Stimulated activated CD8-positive, alpha-beta memory T cell treated with anti-CD3 and anti-CD28 coated beads, Interleukin-15, amount 100 ng/mL, for 4 hours (primary cell): ENCODE measurements at places on chromosomes 16 and 17.
A peak's percentile ranks its signal among the peaks of the same experiment; 100 is the strongest.

GRCh38 chr16:66609139-66609510 lies 4.6 kb downstream of the CMTM3 start:
- DNase-seq = no peak

GRCh38 chr17:60128171-60128859 lies 21.5 kb upstream of the CA4 start:
- no peak for DNase-seq

DNA sequence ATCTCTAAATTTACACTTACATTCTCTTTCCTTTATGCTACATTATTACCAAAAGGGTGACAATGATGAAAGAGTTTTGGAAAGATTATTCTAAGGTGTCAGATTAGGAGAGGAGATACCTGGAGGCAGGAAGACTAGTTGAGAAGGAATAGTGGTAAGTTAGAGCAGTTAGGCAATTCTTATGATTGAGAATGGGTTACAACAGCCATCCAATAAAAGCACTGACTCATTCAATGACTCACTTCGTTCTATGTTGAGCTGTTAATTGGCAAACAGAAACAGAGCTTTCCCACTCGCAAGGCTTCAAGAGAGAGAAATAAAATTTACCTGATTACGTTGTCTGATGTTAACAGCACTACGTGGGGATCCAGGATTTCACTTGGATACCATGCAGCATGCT lies 5.8 kb downstream of the NUP88 start:
- DNase-seq = no peak

DNA sequence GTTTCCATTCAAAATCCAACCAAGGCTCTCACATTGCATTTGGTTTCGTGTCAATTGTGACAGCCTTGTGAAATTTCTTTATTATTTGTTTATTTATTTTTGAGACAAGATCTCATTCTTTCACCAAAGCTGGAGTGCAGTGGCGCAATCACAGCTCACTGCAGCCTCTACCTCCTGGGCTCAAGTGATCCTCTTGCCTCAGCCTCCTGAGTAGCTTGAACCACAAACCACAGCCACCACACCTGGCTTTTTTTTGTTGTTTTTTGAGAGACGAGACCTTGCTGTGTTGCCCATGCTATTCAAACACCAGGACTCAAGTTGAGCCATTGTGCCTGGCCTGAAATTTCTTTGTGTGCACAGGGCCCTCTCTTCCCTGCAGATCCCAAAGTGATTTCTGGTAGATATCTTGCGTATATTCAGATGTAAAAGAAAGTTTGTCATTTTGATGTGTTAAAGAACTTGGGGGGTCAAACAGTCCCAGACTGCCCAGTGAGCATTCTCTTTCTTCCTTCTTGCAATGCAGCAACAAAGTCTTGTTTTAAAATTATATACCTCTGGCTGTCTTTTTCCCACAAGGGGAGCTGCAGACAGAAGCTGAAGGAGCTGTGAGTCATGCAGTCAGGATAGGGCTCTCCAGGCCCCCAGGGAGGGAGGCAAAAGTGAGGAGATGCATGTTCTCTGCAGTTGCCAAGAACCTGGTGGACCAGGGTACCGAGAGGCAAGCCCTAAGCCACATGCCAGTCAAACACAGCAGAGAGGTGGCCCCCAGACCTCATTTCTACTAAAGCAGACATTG lies 15.5 kb upstream of the USP22 start:
- no peak for DNase-seq

DNA sequence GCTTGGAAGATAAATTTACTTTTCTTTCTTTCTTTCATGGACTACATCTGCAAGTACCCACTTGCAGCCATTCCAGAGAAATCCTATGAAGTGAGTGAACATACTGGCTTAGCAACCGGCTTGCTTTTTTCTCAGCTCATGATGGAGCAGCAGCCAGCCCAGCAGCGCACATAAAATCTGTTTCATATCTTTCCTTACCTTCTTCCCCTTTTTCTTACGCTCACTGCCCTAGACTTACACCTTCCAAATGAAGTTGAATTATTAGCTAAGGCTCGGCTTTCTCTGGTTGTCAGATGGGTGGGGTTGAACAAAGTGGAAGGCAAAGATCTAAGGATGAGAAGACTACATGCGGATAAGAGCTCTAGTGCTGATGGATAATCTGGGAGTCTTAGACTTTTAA lies 13.9 kb upstream of the ABCA8 start:
- no peak for DNase-seq

GRCh38 chr17:9204637-9205329 lies 183.5 kb downstream of the NTN1 start:
- no peak for DNase-seq

DNA sequence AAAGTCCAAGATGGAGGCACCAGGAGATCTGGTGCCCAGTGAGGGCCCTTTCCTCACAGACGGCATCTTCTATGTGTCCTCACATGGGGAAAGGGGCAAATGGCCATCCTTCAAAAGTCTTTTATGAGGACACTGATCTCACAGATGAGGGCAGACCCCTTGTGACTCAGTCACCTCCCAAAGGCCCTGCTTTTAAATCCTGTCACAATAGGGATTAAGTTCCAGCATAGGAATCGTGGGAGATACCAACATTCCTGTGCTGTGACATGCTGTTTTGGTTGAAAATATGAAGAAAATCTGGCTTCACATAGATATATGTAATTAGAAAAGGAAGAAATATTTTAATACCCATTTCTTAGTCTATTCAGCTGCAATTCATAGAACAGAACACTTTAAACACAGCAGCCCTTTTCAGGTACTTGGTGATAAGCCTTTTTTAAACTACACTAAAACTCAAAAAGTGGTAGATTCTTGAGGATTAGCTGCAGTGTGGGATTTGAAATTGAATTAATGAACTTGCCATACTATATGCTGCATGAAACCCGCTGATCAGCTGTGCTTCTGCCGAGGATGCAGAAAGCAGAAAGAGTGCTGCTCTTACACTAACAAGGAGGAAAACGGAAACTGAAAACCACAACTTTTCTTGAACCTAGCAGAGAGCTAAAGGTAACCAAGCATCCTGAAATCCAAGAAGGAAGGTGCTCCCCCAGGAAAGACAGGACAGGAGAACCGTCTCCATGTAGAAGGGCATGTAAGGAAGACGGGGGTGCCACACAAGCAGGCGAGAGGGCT lies 32.7 kb downstream of the VPS53 start:
- no peak for DNase-seq

DNA sequence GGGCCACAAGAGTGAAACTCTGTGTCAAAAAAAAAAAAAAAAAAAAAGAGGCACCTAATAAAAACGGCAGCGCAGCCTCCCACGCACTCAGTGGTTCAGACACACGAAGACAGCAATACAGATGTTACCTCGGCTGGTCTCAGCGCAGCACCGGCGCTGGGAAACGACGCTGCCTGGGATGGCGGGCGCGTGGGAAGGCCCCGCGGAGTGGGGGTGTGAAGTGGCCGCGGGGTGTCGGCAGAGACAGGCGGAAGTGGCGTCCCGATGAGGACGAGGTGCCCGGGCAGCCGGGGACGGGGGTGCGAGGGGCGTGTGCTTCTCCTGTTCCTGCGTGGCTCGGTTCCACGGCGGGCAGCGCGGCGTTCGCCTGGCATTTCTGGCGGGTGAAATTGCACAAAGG lies 179.4 kb downstream of the BANP start:
- DNase-seq = no peak

- no peak for DNase-seq
Observed at GRCh38 chr17:43915559-43915958, 8.2 kb upstream of the MPP2 start.

DNA sequence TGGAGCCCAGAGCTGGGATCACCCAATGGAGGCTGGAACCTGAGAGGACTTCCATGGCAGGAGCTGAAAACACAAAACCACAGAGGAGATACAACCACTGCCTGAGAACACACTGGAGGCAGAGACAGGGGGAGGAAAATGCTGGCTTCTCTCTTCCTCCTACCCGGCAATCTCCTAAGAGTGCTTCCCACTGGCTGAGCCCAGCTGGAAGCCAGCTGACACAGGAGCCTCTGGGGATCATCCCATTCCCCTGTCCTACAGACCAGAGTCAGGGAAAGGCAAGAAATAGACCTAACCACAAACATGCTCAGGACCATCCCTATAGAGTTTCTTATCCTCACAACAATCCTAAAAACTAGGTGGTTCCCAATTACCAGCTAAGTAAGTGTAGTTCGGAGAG lies 112.4 kb upstream of the CDH5 start:
- DNase-seq = no peak

DNA sequence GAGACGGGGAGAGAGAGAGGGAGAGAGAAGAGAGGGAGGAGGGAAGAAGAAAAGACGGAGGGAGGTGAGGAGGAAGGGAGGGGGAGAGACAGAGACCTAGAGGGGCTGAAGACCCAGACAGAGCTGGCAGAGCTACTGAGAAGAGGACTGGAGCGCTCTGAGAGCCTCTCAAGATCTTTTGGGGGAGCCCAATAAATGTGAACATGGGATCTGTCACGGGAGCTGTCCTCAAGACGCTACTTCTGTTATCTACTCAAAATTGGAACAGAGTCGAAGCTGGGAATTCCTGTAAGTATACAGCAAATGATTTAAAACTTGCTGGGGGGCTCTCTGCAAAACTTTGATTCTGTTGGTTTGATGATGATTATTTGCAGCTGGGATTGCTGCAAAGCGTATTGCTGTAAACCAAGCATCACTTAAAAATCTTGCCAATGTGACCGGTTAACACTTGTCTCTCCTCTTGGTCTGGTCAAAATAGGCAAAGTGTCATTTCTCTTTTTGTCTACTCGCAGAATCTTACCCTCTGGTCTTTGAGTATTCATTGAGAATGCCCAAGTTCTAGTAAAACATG lies 344 bp downstream of the CNTNAP4 start:
- no peak for DNase-seq

DNA sequence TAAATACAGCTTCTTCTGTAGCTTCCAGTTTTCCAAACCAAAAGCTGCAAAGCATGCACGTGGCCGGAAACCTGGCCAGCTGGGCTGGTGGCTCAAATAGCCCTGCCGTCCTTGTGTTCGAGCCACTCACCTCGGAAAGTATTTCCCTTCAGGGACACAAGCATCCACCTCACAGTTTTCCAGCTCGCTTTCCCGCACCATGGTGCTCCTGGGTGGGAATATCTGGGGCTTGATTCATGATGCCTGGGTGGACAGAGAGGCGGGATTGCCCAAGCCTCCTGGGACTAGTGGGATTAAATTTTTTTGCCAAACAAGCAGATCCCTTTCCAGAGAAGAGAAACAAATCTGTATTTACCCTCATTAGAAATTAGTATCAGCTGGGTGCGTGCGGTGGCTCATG lies 7.1 kb upstream of the MVD start:
- DNase-seq = no peak

DNA sequence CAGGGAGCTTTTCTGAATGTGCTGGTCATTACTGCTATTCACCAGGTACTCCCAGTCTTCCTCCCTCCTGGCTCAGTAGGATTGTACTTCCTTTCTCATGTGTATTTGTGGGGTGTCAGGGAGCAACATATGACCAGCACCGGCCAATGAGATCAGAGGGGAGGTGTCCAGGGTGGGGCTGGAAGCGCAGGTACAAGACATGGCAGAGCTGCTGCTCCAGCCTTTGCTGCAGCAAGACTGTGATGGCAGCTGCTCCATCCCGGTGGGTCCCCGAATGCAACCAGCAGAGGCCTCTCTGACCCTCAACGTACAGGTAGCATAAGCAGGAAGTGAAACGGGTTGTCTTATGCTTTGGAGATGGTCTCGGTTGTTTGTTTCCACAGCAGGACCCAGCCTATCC lies 53.8 kb upstream of the CACNG5 start:
- no peak for DNase-seq

- DNase-seq = no peak
Observed at GRCh38 chr17:60060474-60060873, 18.2 kb downstream of the HEATR6 start.

DNA sequence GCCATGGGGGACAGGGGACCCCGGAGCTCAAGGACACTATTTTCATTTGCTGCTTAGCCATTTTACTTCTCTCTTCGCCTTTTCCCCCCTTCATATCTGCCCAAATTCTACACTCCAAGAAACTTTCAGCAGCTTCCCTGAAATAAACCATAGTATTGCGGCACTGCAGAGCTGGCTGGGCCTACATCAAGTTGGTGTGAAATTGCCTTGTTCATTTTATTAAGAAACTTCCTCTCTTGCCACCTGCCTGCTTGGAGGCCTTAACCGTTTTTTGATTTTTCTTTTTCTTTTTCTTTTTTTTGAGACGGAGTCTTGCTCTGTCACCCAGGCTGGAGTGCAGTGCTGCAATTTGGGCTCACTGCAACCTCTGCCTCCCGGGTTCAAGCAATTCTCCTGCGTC lies 7.4 kb upstream of the CPNE2 start:
- DNase-seq = no peak

DNA sequence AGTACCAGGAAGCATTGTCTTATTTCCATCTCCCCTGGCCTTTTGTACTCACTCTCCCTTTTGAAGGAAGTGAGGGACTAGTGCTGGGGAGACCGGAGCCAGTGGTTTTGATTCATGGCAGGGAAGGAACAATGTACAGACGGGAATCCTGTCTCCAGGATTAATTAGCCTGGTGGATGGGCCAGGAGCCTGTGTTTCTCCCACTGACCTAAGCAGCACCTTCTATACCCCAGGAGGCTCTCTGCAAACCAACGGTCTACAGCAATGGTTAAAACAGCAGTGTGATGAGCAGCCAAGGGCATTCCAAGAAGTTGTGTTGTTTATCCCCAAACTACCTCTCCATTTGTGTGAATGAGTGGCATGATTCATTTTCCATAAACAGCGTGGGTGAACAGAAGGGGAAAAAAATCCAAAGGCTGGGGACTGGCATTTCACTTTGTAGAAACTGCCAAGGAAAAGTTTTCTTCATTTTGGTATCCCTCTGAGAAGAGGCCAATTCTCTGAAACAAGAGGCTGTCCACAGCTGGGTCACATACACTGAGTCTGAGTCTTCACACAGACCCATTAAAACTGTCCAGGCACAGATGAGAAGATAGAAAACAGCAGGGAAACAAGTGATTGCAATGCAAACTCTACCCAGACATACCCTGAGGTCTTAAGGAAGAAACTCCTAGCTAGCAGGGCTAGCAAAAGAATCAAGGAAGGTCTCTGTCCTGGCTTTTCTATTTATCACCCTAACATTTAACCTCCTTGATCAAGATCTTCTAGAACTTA lies 18.1 kb downstream of the ANKFN1 start:
- DNase-seq = no peak

GRCh38 chr17:57993471-57994365 lies 5.7 kb upstream of the VEZF1 start:
- DNase-seq = no peak

GRCh38 chr17:57448759-57449283 lies 192.5 kb downstream of the MSI2 start:
- no peak for DNase-seq

- no peak for DNase-seq
Observed at GRCh38 chr17:18270046-18270931, 9.8 kb downstream of the MIEF2 start.

DNA sequence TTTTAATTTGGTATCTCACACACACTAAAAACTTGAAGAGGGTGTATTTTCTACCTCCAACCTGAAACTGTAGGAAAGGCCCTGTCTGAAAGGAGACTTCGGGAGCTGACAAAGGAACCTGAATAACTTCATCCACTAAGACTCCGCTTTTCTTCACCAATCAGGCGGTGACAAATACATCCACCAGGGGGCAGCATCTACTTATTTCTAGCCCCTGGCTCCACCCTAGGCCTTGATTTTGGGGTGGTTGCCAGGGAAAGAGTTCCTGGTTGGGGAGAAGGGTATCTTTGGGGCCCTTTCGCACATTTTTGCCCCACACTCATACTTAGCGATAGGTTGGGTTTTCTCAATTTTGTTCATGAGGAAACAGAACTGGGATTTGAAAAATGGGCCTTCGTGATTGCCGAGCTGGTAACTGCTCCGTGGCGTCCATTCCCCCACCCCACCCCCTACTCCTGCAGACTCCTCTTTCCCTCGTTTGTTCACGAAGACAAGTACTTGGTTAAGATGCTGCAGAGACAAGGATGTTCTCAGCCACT lies 4.8 kb upstream of the ARL4D start:
- DNase-seq = peak; percentile 80
